ENCODE measurements at places on chromosomes 4 and X. TPM values are rescaled to one million over a fixed set of nuclear protein-coding genes. Genes with fewer than 3 reads are reported as not detected.

GRCh38 chr4:52665592-52665991 lies 6.5 kb upstream of the USP46 start:
- DNase-seq: no peak

GRCh38 chrX:129557844-129558480 lies 17.9 kb downstream of the OCRL start:
- DNase-seq: no peak

DNA sequence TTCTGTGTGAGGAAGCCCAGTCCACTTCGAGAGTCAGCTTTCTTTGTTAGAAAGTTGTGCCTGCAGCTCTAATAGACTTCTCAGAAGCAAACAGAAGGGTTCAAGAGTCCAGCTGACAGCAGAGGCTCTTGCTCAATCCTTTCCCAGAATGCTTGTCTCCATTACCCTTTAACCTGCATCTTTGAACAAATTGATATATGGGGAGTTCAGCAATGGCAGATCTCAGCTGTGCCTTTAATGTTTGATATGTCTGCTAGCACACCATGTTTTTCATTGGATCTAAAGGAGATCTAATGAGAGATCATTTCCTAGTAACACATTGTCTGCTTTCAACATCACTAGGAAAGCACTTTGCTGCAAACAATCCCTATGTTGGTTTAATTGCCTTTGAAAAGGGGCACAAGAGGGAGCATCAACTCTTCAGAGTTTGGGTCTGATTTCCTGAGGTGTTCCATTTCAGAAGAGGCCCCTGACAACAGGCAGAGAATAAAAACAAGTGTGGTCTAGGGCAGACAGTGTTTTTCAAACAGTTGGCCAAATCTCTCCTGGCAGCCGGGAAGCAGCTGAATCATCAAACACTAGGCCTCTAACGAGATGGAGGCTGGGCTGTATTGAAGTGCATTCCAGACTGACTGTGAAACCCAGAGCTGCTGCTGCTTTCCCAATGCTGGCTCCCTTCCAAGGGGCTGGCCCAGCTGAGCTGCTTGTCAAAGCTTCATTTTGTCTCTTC lies 55.5 kb downstream of the LUZP4 start:
- DNase-seq: peak; percentile 90

DNA sequence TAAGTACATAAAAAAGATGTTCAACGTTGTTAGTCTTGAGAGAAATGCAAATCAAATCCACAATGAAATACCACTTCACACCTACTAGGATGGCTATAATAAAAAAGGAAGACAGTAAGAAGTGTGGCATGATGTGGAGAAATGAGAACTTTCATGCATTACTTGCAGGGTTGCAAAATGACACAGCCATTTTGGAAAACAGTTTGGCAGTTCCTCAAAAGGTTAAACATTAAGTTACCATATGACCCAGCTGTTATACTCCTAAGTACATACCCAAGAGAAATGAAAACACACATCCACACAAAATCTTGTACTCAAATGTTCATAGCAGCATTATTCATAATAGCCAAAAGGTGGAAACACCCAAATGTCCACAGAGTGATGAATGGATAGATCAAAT lies 25.8 kb upstream of the LIMCH1 start:
- no peak for DNase-seq

GRCh38 chr4:165563851-165564250 lies 185.0 kb downstream of the CPE start:
- no peak for DNase-seq

- DNase-seq: no peak
These were observed 1793.7 kb upstream of the TENM3 start for GRCh38 chr4:180449395-180449956.

DNA sequence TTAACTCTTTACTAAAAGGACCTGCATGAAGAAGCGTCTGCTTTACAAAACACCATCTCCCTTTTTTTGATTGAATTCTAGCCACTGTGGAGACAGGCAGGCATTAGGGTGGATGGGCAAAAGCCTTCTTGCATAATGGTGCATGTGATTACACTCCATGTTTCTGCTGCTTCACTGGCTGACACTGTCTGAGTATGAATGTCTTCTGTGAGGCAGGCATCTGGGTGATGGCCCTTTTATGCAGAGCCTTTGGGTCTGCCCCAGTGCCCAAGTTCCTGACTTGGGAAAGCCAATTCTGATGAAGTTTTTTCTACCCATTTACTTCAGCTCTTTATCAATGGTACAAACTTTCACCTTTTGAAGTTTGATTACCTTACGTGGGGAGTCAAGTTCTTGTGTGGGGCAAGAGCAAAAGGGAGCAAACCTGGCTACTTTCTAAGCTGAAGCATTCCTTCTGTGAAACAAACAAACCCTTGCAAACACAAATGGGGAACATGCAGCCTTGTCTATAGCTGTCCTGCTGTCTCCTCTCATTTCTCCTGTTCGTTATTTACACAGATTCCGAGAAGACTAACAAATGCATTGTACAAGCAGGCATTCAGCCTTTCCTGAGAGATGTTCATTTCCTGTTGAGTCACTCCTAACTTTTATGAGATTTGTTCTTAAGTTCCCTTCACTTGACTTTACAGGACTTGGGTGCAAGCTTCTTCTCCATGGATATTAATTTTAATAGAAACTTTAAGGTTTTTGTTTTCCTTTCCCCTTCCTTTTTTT lies 301.9 kb downstream of the TLL1 start:
- no peak for DNase-seq

GRCh38 chrX:138745196-138745595 lies 33.7 kb upstream of the FGF13 start:
- no peak for DNase-seq

GRCh38 chr4:537436-538264 lies 38.4 kb downstream of the TMEM271 start:
- DNase-seq: no peak

- no peak for DNase-seq
These were observed 20.2 kb downstream of the CLNK start for GRCh38 chr4:10664408-10664807.

DNA sequence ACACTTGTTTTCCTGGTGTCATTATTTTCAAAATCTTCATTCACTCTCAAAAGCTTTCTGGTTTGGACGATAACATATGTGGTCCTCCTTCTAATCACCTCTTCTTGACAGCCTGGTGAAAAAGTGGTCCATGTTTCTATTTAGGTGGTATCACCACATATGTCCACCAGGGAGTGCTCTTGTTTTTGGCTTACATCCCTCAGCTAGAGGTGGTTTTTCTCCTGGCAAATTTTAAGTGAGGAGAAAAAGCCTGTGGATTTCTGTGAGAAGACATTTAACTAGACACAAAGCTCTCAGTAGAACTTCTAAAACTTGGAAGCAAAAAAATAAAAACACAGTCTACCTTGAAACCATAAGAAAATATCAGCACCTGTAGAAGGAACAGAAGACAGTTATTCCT lies 58.0 kb upstream of the FRMPD4 start:
- DNase-seq: no peak

GRCh38 chrX:54964766-54965497 lies 29.1 kb downstream of the PFKFB1 start:
- no peak for DNase-seq

DNA sequence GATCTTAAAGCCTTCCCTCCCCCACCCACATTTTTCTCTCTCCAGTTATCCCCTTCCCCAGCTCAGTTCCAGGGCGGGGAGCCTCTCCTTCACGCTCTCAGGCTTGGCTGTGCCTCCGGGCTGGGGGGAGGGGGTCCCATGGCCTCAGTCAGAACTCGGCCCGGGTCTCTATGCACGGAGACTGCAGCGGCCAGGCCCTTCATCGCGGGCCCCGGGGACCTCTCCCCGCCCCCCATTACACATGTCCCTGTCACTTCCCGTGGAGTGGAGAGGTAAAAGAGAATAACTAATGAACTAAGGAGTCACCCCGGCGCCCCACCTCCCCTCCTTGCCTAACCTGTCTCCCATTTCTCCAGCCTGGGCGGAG lies 838 bp upstream of the PRICKLE3 start:
- DNase-seq: no peak

Gene XKRX
- total RNA-seq: 0.30 TPM

Gene TMPRSS11E
- not detected for total RNA-seq

Gene MAGEE2
- not detected for total RNA-seq

Gene GABRG1
- total RNA-seq: 0.13 TPM

Gene SPIN3
- 9.7 TPM for total RNA-seq
